Activated CD8-positive, alpha-beta memory T cell treated with anti-CD3 and anti-CD28 coated beads, Interleukin-2, amount 10 ng/mL, durations not matched to agents 7 days and 5 days (primary cell): ENCODE measurements at places on chromosomes 12 and 14.
A peak's percentile ranks its signal among the peaks of the same experiment; 100 is the strongest.

DNA sequence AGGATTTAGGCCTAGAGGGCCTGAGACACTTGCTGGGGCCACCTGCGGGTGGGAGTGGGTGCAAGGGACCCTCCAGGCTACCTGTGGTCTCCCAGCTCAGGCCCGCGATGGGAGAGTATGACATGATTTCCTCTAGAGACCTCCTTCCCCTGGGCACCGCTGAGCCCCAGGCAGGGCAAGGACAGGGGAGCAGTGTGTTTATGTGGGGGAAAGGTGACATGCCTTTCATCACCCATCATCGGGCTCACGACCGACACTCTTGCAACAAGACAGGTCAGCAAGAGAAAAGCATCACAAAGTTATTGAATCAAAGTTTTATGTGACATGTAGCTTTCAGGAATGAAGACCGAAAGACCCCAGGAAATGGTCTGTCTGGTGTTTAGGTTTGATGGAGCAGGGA is 19.9 kb downstream of the SH2B3 start:
- no peak for DNase-seq

GRCh38 chr12:39395866-39396265 is 47.1 kb downstream of the KIF21A start:
- DNase-seq: no peak

GRCh38 chr12:91186156-91186555 is 3.5 kb upstream of the DCN start:
- no peak for DNase-seq

GRCh38 chr12:18683327-18684013 is 54.3 kb downstream of the PLCZ1 start:
- no peak for DNase-seq

DNA sequence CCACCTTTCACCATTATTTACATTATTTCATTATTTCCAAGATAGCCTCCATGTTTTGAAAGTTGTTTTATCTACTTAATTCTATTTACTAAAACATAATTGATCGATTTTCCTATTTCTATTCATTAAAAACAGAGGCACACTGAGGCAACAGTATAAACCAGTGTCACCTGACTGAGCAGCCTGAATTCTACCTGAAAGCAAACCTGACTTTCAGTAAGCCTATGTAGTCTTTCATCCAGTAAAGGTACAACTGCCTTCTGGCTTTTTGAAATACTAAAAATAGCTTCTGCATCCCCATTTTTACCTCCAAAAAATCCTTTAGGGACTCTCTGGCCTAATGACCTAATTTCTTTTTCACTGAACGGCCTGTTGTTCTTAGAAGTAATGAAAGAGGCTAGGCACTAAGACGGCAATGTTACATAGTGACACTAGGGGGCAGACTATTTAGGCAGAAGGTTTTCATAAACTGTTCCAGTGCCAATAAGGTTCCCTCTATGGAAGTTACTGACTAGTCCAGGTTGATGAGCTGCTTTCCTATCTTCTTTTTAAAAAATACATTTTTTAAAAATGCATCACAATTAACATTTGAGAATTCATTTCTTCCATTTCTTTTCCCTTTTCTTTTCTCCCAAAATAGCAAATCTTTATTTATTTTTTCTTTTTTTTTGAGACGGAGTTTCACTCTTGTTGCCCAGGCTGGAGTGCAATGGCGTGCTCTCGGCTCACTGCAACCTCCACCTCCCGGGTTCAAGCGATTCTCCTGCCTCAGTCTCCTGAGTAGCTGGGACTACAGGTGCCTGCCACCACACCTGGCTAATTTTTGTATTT is 17.5 kb downstream of the ANAPC5 start:
- no peak for DNase-seq

DNA sequence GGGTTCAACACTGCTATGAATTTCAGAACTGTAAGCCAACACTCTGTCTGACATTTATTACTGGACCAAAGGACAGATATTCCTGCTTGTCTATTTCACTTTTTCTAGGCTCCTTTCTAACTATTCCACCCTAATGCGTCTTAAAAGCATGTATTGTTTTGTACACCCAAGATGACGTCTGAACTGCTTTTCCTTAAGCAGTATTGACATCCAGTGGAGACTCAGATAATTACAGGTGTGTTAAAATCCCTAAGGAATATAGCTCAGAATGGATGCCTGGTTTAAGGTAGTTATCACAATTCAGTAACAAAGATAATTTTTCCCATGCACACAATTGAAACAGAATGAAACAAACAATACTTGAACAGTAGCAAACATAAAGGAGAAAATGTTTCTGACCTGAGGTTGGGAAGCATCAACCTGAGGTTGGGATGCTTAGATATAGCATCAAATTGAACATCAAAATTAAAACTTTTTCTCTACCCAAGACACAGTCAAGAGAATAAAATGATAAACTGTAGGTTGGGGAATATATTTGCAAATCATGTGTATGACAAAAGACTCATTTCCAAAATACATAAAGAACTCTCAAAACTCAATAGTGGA is 93.7 kb upstream of the PTPRR start:
- no peak for DNase-seq

DNA sequence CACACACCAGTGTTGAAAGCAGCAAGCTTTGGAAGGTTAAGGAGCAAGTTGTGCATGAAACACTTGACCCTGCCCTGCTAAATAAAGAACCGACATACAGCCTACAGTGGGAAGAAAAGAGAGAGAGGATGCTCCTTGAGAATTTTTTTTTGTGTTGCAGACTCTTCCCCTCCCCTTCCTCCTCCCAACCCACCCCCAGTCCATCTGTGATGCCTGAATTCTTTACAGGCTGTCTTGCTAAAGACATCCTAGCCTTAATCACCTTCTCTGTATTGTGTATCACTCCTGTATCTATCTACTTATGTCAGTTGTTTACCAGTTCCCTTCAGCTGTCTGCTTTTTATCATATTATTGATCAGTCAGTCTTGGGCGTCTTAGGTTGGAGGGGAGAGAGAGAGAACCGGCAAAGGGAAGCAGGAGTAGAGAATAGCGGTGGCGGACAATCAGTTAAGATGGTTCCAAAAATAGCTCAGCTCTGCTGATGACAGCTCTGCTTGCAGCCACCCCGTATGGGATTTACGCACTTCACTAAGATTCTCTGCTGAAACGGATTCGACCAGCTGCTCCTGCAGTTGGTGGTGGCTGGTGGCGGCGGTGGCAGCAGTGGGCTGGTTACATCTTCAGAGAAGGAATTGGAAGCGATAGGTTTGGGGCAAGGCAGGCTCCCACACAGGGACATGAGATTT is 664.7 kb downstream of the NRXN3 start:
- no peak for DNase-seq

- no peak for DNase-seq
These were observed 424.1 kb downstream of the PCNX1 start for GRCh38 chr14:71331403-71331802.

- no peak for DNase-seq
These were observed 134.6 kb downstream of the RBM19 start for GRCh38 chr12:113831476-113831875.

DNA sequence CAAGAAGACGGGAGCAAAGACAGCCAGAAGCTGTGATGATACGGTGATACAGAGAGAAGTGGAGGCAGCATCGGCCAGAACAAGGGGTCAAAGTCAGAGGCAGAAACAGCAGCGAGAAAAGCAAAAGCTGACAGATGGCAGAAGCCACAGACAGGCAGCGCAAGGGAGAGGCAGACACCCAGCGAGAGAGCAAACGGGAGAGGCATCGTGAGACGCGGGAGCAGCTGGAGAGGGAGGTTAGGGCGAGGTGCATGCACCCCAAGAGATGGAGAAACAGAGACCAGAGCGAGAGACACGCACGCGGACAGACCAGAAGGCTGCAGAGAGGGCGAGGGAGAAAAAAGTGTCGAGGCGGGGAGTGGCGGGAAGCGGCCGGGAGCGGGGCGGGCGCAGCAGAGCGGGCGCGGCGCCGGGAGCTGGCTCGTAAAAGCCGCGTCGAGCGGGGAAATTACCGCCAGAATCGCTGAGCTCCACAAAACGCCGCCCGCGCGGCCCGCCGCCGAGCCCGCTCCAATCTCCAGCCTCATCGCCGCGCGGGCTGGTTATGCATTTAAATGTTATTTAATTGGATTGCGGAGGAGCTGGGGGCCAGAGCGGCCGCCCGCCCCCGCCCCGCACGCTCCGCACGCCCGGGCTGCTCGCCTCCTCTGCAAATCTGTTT is 15.6 kb downstream of the SMUG1 start:
- no peak for DNase-seq

- DNase-seq: peak; percentile 62
These were observed 12.5 kb upstream of the MAP3K9 start for GRCh38 chr14:70821584-70822529.

DNA sequence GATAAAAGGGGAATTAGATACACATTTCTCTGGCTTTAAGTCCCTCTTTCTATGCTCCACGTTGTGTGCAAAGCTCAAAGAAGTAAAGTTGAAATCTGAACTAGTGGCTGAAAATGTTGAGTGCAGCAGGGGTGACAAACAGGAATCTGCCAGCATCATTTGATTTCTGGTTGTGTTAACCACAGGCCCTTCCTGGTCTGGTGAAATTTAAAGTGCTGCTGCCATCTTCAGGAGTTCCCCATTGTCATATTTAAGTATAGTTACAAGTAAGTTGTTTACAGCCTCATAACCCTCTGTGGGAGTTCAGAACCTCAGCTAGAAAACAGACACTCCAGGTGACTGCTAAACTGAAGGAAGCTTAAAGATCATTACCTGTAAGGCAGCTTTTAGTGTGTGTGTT is 90.9 kb upstream of the CCDC196 start:
- DNase-seq: peak; percentile 52

GRCh38 chr14:36070031-36070719 is 106.3 kb downstream of the PTCSC3 start:
- peak; percentile 59 for DNase-seq

- no peak for DNase-seq
These were observed 305.4 kb upstream of the SEL1L start for GRCh38 chr14:81839056-81839455.

GRCh38 chr12:69779928-69780327 is 41.3 kb downstream of the RAB3IP start:
- no peak for DNase-seq

GRCh38 chr12:130796985-130797686 is 41.9 kb downstream of the STX2 start:
- peak; percentile 89 for DNase-seq

- DNase-seq: no peak
These were observed 393.9 kb downstream of the ADAMTS20 start for GRCh38 chr12:43158126-43158525.

GRCh38 chr12:114054982-114055381 is 88.9 kb upstream of the RBM19 start:
- no peak for DNase-seq

DNA sequence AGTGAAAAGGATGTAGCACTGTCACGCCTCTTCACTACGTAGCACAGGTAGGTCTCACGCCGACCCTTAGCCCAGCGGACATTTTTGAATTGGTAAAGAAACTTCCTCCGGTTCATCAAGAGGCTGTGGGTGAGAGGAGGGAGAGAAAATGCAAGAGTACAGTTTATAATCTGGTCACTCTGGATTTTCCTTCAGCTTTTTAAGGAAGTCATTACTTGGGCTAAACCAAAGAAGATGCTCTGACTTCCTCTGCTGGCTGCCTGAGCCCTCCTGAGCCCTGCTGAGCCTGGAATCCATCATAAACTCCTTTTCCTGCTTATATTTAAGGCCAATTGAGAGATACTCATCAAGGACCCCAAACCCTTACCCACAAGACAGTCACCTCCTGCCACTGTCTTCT is 5.8 kb downstream of the AICDA start:
- no peak for DNase-seq

DNA sequence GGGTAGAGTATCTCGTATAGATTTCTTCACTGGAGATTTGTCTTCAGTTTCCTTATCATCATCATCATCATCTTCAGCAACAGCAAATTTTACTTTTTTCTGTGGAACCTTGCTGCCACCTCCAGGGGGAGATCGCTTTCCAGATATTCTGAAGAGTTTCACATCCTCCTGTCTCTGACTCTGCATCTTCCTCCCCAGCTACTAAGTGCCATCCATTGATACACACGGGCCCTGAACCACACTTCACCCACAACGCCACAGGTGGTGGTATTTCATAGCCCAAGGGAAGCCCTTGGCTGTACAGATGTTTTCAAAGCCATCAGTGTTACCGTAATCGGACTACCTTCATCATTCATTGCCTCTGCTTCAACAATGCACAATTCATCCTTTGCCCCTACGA is 82.2 kb downstream of the PPP2R5C start:
- DNase-seq: peak; percentile 74

DNA sequence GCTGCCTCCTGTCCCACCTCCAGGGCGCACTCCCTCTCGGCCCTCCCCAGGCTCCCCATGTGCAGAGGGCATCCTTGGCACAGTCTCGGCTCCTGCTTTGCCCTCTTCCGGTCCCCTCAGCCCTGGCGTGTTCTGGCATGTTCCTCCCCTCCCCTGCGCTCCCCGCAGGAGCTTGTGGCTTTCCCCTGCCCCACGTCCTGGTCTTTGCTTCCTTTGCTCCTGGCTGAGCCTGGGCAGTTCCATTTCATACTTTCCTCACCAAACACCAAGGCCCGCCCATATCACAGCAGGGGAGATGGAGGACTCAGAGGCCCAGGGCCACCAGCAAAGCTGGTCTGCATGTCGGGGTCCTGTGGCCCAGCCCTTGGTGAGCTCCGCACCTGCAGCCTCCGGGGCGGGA is 56.0 kb downstream of the FBRSL1 start:
- DNase-seq: no peak

GRCh38 chr12:111975161-111975931 is 37.6 kb downstream of the TMEM116 start:
- no peak for DNase-seq

DNA sequence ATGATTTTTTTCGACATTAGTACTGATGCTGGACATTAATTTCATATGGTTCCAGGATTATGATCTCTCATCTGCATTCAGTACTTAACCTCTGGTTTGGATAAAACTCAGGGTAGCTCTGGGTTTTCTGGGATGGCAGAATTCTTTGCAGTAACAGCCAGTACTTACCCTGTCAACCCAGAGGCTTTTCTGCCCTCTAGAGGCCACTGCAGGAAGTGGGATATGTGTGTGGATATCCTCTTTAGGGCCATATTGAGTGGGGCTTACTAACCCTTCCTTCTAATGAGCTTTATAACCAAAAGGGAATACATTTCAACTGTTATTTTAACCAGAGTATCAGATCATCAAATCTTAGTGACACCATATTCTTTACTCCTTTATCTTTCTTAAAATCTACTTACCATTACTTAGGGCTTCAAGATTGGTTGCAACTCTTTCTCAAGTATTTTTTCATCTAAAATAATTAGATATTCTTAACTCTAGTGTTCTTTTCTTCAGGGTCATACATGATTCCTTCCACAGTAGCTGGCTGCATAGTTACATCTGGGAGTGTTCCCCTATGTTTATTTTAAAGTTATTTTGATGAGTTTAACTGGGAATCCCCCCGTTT is 488.0 kb upstream of the STXBP6 start:
- DNase-seq: no peak

GRCh38 chr12:56695327-56696101 is 7.4 kb upstream of the PTGES3 start:
- no peak for DNase-seq

GRCh38 chr12:6437586-6437985 is 7.2 kb upstream of the CD27 start:
- DNase-seq: no peak

GRCh38 chr12:123164222-123164621 is 13.3 kb upstream of the PITPNM2 start:
- DNase-seq: no peak
